ENCODE measurements at places on chromosomes 6 and 20.

- DNase-seq: no peak
These were observed 35.4 kb downstream of the CEP250 start for GRCh38 chr20:35490736-35491181.

GRCh38 chr6:26183237-26183580, 96.0 kb downstream of the HFE start:
- DNase-seq: no peak

GRCh38 chr20:56925831-56926170, 296.7 kb downstream of the TFAP2C start:
- DNase-seq: no peak

GRCh38 chr6:165218829-165219228, 90.6 kb downstream of the C6orf118 start:
- no peak for DNase-seq

- DNase-seq: no peak
These were observed 28.0 kb upstream of the SLC17A3 start for GRCh38 chr6:25902071-25902470.

DNA sequence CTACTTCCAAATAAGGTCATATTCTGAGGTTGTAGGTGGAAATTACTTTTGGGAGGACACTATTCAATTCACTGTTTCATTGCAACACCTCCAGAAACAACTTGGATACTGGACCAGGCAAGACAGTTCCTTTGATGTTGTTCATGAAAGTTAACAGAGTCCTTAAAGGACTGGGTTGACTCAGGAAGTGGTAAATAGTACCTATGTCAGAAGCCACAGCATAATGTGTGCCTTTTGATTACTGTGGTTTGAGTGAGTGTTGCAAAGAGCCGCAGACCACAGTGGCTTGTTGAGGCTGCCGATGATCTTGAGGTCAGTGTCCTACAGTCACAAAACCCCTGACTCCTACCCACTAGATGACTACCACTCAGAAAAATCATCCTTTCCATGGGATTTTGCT, 10.9 kb downstream of the IL20RA start:
- DNase-seq: no peak

- DNase-seq: no peak
These were observed 23.6 kb downstream of the GJA10 start for GRCh38 chr6:89917801-89918366.

- no peak for DNase-seq
These were observed 20.6 kb upstream of the FABP7 start for GRCh38 chr6:122758927-122759334.

- no peak for DNase-seq
These were observed 621.0 kb downstream of the PKHD1 start for GRCh38 chr6:51466427-51466826.

GRCh38 chr20:8196096-8196495, 64.0 kb downstream of the PLCB1 start:
- no peak for DNase-seq

- no peak for DNase-seq
These were observed 17.7 kb upstream of the MYB start for GRCh38 chr6:135163440-135163738.

- DNase-seq: no peak
These were observed 304.9 kb upstream of the RNF24 start for GRCh38 chr20:4320291-4320690.

DNA sequence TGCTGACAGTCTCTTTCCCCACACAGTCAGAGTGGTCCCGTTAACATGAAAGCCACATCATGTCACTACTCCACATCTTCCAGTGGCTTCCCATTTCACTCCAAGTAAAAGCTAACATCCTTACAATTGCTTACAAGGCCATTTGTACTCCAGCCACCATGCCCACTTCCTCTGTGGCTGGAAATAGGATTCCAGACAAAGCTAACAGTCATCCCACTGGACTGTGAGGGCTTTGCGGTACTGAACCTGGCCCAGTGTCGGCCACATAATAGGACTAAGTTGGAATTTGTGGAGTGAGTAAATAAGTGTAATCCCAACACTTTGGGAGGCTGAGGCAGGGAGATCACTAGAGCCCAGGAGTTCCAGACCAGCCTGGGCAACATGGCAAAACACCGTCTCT, 10.9 kb downstream of the CCM2L start:
- no peak for DNase-seq

- DNase-seq: no peak
These were observed 74.7 kb downstream of the FRK start for GRCh38 chr6:115986026-115986425.

GRCh38 chr6:5044866-5045265, 40.3 kb upstream of the PPP1R3G start:
- no peak for DNase-seq

Data from NCI-H146 (cell line).